Kasumi-1 (cell line): ENCODE measurements at places on chromosomes 7 and 10.

GRCh38 chr10:30529373-30529998 is 95.5 kb downstream of the MAP3K8 start:
- DNase-seq, result peak; percentile 100

- DNase-seq, result no peak
Measured at GRCh38 chr7:82789883-82790609, 346.5 kb upstream of the CACNA2D1 start.

GRCh38 chr7:87216701-87217508 is 2.6 kb downstream of the TMEM243 start:
- DNase-seq, result peak; percentile 22

- DNase-seq, result no peak
Measured at GRCh38 chr7:199483-200249, 7.3 kb downstream of the FAM20C start.

DNA sequence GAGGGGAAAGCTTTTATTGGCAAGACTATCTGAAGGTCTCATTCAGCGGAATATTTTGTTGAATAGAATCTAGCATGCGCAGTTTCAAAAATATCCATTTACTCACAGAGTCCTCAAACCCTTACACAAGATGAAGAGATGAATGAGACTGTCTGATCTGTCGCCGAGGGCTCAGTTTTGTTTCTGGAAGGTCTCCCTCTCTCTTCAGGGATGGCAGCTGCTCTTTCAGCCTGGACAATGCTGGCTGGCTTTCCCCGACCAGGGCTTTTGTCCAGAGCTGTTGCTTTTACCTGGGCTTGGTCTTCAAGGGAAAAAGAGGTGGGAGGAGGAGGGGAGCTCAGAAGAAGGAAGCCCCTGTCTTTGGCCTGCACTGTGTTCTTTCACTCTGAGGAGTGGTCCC is 81.9 kb upstream of the BTBD16 start:
- DNase-seq, result no peak

GRCh38 chr7:80858141-80858903 is 60.5 kb downstream of the SEMA3C start:
- DNase-seq, result no peak

GRCh38 chr10:2786251-2786650 is 281.1 kb upstream of the PFKP start:
- no peak for DNase-seq

DNA sequence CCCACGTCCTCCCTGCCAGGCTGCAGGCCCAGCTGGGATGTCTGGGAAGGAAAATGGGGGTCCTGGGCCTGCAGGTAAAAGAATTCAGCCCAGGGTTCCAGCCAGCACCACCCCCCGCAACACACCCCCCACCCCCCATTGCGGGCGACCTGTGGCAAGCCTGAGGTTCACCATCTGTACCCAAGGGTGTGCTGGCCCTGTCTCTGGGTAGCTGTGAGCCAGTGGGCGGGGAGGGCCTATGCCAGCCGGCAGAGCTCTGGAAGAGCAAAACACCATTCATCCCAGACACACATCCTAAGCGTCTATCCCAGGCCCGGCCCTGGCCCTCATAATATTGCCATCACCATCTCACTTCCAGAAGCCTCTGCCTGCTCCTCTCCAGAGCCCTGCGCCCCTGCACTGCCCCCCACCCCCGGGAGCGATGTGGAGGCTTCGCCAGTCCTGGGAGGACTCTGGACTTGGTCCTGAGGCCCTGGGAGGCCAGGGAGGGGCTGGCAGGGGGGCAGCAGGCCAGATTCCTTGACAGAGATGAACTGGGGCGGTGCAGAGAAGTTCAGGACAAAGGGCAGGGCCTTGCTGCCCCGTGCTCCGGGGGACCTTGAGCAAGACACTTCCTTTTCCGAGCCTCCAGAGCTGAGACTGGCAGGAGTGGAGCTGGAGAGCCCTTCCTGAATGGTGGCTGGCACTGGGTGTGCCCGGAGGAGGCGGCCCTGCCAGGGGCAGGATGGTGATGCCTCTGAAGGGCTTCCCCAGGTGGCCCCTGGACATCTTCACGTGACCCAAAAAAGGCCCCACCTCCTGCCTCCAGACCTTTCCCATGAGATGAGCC is 8.7 kb upstream of the TTYH3 start:
- DNase-seq, result no peak

DNA sequence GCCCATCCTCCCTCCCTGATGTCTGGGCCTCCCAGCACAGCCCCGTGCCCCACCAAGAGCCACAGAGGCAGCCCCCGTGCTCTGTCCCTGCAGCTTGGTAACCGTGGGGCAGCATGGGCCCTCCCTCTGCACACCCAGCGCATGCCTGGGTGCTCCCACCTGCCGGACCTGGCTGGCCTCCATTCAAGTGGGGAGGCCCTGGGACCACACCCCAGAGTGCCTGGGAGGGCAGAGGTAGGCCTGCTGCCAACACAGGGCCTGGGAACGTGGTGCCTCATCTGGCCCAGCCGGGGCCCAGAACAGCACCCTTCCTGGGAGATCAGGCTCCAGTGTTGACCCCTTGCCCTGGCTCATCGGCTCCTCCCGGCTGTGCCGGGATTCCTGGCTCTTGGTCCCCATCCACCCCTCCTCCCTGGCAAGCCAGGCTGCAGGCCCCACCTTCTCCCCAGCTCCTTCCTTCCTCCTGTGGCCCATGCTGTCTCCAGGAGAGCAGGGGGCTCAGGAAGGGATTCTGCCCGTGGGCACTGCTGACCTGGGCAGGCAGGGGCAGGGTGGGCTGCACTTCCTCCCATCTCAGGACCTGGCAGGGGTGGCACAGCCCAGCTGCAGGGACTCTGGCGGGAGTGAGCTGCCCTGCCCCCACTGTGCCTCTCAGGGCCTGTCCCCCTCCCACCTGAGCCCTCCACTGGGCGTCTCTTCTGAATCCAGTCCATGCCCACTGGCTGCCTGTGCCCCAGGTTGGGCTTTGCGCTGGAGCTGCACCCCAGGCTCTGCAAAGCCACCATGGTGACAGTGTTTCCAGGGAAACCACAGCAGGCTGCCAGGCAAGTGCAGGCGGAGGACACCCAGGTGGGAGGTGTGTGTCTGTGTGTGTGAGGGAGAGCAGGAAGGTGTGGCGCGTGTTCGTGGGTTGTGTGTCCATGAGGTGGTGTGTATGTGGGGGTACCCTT is 32.6 kb downstream of the PWWP2B start:
- no peak for DNase-seq

DNA sequence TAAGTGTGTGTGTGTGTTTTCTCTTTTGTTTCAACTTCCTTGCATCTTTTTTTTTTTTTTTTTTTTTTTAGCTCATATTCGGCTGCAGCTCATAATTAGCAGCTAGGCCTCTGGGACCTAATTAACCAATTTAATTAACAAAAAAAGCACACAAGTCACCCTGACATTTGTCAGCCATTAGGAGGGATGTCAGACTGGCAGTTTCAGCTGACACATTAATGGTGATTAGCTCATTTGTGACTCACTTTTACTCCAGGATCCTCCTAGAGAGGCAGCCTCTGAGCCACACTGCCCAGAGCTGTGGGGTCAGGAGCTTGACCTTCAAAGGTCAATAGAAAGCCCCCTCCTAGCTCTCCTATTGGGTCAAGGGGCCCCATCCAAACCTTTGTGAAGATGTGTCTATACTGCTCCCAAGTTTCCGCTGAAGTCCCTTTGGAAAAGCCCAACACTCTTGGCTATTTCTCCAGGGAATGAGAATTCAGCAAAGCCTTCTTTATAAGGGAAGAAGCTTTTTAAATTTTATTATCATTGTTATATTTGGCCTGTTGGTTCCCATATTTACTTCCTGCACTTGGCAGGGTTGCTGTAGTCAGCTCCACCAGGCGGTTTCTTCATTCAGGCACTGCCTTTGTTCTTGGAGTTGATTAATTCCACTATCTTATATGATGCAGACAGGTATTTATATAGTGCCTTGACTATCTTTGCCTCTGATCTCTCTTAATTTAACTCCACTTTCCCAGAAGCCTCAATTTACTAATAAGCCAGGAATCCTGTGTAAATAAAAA is 109.5 kb upstream of the HABP2 start:
- no peak for DNase-seq

DNA sequence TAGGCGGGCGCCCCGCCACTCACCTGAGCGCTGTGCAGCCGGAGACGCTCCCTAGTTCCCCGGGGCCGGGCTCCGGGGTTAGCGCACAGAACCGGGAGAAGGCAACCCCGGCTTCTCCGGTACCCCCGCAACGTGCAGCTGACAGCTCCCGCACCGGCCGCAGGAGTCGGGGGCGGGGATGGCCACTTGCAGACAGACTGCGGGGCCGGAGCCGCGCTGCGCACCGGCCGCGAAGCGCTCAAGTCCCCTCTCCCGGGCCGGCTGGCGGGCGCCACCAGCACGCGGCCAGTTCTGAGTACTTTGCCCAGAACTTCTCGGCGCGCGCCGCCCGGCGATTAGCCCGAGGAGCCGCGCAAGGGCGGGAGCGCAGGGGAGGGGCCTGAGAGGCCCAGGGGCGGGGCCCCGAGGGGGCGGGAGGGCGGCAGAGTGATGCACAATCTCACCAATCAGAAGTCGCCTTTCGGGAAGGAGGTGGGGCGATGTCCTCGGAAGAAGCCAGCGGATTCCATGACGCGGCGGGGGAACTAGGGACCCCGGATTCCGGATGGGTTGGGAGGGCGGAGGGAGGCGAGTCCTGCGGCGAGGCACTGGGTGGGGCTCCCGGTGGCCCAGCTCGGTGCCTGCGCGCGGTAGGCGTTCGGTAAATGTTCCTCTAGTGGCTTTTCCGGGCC is at the start of gene OSBPL3:
Gene OSBPL3, minus strand, starts transcription at position 316 of the 671 bp plus-strand sequence. CDS start 87,706 bp downstream, outside the sequence.
- peak; percentile 96 for DNase-seq

DNA sequence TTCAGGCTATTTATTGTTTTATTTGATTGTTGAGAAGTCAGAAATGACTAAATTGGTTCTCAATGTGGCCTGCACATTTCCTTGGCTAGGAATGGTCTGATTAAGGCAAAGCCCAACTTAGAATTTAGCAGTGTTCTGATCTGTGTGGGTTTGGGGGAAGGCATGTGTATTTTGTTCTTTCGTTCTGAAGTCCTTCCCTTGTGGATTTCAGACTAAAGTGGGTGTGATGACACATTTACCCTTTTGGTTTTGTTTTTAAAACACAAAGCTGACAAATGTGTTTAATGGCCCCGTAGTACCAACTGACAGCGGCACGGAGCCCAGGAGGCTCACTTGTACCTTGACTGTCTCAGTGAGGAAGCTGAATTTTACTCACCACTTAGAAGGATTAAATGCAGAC is 452.3 kb upstream of the GALNT17 start:
- DNase-seq, result no peak

- no peak for DNase-seq
Measured at GRCh38 chr10:63501954-63502353, 19.2 kb upstream of the REEP3 start.

DNA sequence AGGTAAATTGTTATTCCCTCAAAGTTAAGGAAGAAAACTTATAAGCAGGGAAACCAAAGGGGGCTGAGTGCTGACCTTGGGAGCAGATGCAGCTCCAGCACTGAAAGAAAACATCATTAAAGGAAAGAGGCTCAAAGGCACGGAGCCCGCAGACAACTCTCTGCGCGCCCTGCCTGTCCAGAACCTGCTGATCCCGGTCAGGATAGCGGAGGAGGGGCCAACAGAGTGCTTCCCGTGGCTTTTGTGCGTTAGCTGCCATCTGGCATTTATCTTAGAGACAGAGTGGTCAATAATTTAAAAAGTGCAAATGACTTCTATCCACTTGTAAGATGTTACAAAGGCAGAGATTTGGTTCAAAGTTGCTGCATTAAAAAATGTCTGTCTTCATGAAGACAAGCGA is 162.1 kb downstream of the FANK1 start:
- no peak for DNase-seq

DNA sequence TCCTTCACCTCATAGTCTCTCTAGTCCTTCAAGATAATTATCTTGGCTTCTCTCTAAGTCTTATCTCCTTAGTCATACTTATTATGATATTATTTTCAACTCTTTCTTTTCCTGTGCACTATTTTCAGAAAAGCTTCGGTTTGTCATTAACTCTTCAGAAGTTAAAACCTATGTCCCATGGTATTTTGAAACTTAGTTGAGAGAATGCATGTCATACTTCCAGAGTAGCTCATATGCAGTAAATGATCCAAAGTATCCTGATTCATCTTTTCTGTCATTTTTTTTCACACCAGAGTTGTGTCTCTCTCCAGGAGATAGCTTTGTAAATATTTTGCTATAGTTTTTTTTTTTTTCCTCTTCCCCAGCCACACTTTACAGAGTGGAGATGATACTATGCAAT is 1008.6 kb downstream of the NRG3 start:
- no peak for DNase-seq

GRCh38 chr10:115065801-115066200 is 27.4 kb upstream of the ATRNL1 start:
- no peak for DNase-seq

DNA sequence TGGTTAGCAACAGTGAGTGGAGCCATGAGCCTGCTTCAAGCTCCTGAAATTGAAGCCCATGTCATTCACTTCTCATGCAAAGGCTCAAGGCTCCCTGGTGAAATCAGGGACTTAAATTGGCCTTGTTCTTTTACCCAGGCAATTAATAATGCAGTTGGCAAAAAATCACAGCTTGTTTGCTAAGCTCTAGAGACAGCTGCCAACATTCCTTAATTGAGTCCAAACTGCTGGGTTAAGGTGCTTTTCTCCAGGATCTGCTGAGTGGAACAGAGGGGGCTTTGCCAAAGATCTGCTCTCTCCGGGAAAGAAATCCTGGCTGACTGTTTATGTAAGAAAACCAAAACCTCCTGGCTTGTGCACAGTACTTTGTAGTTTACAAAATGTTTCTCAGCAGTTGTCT is 257.6 kb upstream of the GHITM start:
- DNase-seq, result no peak

GRCh38 chr10:44552726-44553125 is 167.8 kb upstream of the CXCL12 start:
- no peak for DNase-seq

DNA sequence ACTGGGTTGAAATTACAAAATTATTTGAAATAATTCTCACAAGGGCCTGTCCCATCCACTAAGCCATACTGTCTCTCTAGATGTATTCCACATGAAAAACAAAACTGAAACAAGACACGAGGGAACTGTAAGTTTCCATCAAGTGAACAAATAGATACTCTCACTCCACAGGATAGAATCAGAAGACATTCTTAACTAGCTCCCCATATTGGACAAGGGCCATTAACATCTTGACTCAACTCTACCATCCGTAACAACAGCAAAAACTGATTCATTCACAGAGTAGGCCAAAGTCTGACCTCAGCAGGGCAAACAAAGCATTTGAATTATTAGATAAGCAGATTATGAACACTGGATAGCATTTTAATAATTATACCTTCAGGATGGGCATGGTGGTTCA is 29.1 kb downstream of the UBE2H start:
- DNase-seq, result no peak
